ENCODE measurements at places on chromosomes 5 and 9.

- DNase-seq, result no peak
Observed at GRCh38 chr9:129225815-129226214, 47.8 kb upstream of the IER5L start.

DNA sequence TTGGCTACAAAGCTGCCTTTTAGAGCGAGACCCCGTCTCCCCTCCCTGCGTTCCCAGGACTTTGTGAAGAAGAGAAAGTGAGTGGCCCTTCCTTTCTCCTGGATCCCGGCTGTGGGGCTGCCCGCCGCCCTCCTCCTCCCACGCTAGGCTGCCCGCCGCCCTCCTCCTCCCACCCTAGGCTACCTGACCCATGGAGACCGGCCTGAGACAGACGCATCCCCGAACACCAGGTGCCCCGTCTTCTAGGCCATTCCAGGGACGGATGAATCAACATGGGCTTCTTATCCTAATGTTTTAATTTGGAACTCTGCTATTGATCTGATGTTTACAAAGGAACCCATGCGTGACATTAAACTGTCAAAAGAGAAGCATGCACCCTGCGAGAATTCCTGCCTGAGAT, 117.3 kb upstream of the LPCAT1 start:
- DNase-seq, result no peak

GRCh38 chr9:111959468-111960359, 63.1 kb downstream of the UGCG start:
- no peak for DNase-seq

GRCh38 chr5:64166201-64166959, 737 bp downstream of the RNF180 start:
- no peak for DNase-seq

DNA sequence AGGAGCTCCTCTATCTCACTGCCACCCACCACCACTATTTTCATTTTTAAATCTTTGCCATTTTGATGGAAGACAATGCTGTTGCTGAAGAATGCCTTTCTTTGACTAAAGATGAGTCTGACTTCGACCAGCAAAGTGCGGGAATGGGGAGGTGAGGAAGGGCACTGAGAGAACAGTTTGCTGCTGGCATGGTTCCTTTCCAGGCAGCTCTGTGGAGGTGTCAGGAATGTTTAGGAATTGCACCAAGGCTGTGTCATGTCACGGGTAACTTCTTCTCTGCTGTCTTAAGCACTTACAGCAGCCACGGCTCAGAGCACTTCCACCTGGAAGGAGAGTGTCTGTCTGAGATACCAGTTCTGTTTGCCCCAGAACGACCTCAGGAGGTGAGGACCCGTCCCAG, 41.4 kb upstream of the SHB start:
- DNase-seq, result no peak

GRCh38 chr9:125701351-125701750, 5.7 kb downstream of the MAPKAP1 start:
- no peak for DNase-seq

DNA sequence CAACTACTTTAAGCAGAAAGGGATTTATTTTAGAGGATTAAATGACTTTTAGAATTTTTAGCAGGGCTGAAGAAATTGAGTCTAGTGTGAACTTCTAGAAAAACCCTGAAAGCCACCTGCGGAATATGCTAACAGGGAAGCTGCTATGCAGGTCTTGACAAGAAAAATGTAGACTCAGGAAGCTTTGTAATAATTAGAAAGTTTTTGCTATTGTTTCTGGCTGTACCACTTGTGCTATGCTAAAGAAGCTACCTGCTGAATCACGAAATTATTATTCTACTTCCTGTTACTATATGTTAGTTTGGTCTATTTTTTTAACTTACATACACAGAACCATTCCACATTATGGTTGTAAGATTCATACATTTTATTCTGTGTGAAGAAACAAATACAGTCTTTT, 74.0 kb upstream of the CHSY3 start:
- DNase-seq, result no peak

- DNase-seq, result no peak
Observed at GRCh38 chr5:172645271-172646055, 4.4 kb downstream of the NEURL1B start.

- no peak for DNase-seq
Observed at GRCh38 chr9:109107402-109108240, 12.1 kb downstream of the TMEM245 start.

GRCh38 chr9:110753731-110754231, 85.2 kb downstream of the MUSK start:
- no peak for DNase-seq

GRCh38 chr9:34479431-34479866, 20.8 kb downstream of the DNAI1 start:
- no peak for DNase-seq

DNA sequence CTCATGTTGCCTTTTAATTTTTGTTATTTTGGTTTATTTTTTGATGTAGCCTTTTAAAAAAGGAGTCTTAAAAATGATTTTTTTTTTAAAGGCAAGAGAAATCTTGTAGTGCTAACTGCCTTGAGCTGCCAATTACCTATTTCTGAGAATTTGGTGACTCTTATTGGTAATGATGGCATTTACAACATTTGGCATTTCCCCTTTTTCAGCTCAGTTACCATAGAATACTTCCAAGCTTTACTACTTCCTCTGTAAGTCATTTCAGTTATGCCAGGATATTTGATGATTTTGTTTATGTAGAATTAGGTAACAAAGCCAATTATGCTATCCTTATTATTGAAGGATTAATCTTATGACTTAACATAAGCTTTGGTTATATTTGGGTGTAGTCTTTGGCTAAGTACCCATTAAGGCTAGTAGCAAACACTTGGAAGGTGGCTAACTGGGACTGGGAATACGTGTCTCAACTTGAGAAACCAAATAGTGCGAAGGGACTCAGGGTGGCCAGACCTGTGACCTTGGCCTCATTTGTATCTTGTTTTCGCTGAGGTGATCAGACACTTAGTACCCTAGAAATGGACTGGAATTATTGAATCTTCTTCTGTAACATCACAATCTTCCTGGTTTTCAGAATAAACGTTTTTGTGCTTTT, 27.7 kb downstream of the CDC37L1 start:
- no peak for DNase-seq

- DNase-seq, result no peak
Observed at GRCh38 chr5:41425736-41426135, 84.7 kb downstream of the PLCXD3 start.

DNA sequence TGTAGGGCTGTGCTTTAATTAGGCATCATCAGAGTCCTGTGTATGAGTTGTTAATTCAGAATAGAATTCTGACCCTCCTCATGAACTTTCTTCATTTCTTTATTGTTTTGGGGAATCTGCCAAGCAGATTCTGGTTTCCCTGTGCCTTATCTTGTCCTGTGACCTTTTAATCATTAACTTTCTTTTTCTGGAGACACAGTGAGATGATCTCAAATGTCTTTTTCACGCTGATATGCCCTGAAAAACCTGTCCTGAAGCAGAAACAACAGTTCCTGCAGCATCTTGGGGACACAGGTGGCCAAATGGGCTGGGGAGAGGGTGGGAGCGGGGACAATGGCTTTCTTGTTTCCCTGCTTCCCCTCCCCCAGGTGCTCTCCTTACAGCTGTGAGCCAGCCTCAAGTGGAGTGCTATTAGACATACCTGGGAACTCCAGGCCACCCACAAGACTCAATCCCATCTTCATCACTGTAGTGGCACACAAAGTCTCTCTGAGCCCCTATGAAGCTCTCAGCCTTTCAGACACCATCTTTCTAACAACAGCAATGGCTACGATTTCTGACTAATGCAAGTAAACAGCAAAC, 213.8 kb downstream of the ATP10B start:
- DNase-seq, result no peak

DNA sequence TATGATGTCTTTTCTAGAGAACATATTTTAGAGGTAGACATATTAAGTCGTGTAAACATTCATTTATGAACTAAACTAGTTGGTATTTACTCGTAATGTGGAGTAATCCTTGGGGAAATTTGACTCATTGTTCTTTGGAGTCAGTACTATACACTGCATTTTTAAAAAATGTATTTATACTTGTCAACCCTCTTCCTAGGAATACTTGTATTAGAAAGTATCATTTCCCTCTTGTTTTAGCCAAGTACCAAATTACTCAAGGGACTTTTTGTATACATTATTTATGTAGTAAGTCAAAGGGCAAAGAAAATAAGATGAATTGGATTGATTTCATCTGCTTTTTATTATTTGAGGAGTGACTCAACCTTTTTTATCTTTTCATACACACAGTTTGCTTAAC, 248.1 kb upstream of the IZUMO3 start:
- no peak for DNase-seq

DNA sequence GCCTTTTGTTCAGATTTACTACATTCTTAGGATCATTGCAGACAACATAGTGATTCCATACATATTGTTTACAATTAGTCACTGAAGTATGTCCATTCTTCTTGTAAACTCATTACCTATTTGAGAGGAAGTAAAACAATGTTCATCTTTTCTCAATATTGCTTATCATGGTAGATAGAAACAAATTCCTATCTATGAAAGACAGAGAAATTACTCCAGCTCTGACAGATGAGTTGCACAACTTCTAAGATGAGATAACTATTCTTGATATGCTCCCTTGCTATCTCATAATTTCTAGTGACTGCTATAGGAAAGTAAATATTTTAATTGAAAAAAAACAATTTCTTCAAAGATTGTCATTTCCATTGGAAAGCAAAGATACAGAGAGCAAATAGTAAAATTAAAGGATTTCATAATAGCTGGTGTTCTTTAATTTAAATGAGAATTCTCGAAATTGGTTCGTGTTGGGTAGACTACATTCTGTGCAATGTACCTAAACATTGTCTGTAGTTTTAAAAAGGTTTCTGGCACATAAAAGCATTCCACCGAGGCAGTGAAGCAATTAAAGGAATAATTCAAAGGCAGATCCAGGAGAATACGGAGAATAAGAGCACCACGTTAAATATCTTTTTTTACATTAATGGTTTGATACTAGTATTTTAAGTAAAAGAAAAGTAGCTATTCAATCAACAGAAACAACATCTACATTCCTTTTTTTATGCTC, 1029.1 kb upstream of the ACO1 start:
- DNase-seq, result no peak

- no peak for DNase-seq
Observed at GRCh38 chr9:8419596-8420275, 620.2 kb upstream of the DMAC1 start.

- no peak for DNase-seq
Observed at GRCh38 chr9:14103115-14103514, 210.8 kb downstream of the NFIB start.

DNA sequence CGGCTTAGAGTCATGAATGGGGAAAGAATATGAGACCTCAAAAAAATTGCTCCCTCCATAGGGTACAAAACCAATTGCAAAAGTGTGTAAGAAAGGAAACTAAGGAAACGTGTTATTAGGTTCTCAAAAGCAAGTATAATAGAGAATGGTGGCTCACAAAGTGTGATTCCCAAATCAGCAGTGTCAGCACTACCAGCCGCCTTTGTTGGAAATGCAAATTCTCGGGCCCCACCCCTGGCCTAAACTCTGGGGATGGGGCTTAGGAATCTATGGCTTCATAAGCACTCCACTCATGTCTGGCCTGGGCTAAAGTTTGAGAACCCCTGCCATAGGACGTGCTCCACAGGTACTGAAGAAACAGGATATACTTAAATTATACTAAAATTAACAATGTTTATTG, 1.6 kb upstream of the CCDC69 start:
- DNase-seq, result no peak

DNA sequence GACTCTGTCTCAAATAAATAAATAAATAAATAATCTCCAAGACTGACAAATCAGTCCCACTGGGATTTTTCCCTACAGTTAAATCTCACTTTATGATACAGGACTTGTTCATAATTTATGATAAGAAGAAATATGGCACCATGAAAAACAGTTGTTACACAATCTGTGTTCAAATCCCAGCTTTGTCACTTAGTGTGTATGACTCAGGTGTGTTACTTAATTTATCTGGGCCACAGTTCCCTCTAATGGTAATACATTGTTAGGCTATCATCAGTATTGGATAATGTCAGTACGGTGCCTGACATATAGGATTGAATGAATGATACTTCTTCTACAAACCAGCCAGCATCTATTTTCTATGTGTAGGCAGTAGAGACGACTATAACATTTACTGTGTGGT, 23.1 kb downstream of the SLC36A3 start:
- DNase-seq, result no peak

GRCh38 chr9:70439991-70440706, 25.7 kb upstream of the KLF9 start:
- DNase-seq, result no peak

DNA sequence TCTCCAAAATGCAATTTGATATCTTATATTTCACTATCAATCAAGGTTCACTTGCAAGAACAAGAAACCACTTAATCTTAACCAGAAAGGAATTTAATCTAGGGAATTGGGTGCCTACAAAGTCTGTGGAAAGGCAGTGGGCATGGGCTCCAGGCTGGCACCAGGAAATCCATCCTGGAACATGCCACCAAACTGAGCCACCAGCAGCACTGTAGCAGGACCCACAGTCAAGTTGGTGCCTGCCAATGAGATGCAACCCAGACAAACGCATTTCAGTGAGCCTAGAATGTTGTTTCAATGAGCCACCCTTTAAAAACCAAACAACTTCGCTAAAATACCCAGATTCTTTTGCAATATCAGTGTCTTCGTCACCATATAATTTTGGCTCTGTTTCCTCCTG, 71.1 kb downstream of the PRKACG start:
- DNase-seq, result no peak

- DNase-seq, result no peak
Observed at GRCh38 chr5:143101725-143102386, 301.6 kb downstream of the NR3C1 start.

- DNase-seq, result no peak
Observed at GRCh38 chr9:101487443-101487840, 46.2 kb upstream of the RNF20 start.

- no peak for DNase-seq
Observed at GRCh38 chr9:25366906-25367305, 311.3 kb downstream of the TUSC1 start.

GRCh38 chr9:111232997-111233790, 96.8 kb downstream of the OR2K2 start:
- no peak for DNase-seq

DNA sequence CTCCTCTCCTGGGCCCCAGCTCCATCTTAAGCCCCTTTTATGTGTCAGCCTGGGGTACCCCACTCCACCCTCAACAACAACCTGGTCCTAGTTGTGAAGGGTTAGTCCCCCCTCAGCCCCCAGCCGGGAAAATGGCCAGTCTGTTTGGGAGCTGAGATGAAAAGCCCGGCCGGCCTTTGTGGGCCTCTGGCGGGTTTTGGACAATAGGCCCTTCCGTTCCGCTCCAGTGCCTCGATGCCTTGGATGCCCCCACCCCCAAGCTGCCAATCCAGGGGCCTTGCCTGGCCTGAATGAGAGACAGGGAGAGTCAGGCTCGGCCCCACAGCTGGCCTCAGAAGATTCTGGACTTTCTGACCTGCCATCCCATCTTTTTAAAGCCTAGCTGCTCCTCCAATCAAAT, 9.2 kb downstream of the CNTFR start:
- DNase-seq, result no peak

GRCh38 chr9:124284237-124284831, 26.6 kb downstream of the NEK6 start:
- DNase-seq, result no peak

DNA sequence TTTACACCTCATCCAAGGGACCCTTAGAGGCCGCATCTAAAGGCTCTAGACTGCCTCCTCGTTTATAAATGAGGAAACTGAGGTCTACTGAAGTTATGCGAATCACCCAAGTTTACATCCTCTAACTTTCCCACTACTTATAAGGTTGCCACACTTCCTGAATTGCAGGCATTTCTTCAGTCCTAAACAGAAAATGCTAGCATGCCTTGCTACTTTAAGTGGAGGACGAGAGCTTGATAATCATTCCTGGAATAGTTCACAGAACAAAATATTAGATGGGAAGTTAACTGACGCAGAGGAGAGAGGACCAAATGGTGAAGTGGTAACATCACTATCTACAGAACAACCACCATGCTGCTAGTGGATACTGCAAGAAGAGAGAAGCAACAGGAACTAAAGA, 85.8 kb downstream of the GNAQ start:
- no peak for DNase-seq
